Endothelial cell of umbilical vein (primary cell): ENCODE measurements at places on chromosomes 16 and 17. TPM values are rescaled to one million over a fixed set of nuclear protein-coding genes. Genes with fewer than 3 reads are reported as not detected.

The ADAMTS18 gene
- 2.7 and 27.5 TPM in 2 replicates for total RNA-seq

GRCh38 chr16:60929-61878 lies 7.6 kb downstream of the SNRNP25 start:
- DNase-seq: no peak

The ABCC11 gene
- not detected in 2 replicates for total RNA-seq

DNA sequence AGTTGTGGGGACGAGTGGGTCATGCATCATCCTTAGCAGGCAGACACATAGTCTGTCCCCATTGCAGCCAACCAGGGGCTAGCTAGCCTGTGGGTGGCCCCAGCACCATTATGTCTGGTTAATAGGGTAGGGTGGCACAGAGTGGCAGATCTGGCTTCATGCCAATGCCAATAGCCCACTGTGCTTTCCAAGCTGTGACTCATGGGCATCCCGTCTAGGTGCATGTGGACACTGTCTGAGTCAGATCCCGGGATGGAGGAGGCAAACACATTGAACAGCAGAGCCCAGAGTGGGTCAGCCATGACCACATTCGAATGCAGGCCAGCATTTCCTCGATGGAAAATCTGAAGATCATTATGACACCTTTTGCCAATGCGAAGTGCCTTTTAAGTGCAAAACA lies 2.5 kb downstream of the HS3ST2 start:
- no peak for DNase-seq

The GAS2L2 gene
- total RNA-seq: not detected in 2 replicates

- no peak for DNase-seq
Measured at GRCh38 chr16:89193576-89194293, 6.6 kb downstream of the SLC22A31 start.

The CWC25 gene
- 19.7 and 20.0 TPM in 2 replicates for total RNA-seq

DNA sequence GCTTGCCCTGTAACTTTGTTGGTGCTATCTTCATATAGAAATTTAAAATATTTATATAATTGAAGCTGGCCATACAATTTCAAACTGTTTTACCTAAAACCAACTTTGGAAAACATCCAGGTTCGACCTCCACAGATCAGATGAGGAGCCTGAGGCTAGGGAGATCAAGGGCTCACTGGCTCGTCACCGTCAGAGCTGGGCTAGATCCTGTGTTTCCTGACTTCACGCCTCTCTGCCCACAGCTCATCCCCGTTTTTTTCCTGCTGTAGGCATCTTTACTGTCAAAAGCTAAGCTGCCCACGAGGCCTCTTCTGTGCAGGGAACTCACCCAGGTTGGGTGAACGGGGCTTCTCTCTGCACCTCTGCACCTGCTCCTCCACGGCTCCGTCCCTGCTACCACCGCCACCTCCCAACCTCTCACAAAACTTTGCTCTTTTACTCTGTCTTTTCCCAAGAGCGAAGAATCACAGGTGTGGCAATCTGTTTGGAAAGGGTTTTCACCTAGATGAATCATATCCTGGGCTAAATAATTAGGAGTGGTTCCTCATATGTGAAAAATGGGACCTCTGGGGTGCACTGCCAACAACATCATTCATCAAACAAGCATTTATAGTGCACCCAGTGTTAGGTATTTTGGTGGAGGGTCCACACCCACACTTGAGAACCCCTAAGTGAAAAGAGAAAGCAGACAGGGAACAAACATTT lies 24.8 kb upstream of the KDM6B start:
- no peak for DNase-seq

GRCh38 chr17:30207655-30208054 lies 27.8 kb downstream of the SLC6A4 start:
- no peak for DNase-seq

- no peak for DNase-seq
Measured at GRCh38 chr17:41580687-41581365, 5.9 kb downstream of the KRT14 start.

The EVI2B gene
- total RNA-seq: 1.7 and 2.3 TPM in 2 replicates

The RRAD gene
- 0.22 and 0.46 TPM in 2 replicates for total RNA-seq
